ENCODE measurements at places on chromosomes 6 and 20.

- no peak for DNase-seq
These were observed 121.6 kb upstream of the RALGAPA2 start for GRCh38 chr20:20834008-20834407.

DNA sequence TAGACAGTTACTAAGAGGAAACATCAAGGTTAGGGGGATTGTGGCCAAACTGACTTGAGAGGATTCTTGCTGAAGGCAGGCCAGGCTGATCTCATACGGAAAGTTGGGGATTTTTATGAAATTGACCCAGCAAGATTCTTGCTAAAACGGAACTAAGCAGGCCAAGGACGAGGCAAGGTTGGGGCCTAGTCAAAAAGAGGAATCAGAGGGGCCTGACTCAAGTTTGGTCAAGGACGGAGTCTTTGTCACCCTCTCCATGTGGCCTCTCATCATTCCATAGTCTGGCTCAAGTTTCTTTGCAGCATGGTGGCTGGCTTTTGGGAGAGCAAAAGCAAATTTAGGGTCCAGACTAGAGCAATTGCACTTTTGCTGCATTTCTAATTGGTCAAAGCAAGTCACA, 7.9 kb upstream of the HECA start:
- no peak for DNase-seq

DNA sequence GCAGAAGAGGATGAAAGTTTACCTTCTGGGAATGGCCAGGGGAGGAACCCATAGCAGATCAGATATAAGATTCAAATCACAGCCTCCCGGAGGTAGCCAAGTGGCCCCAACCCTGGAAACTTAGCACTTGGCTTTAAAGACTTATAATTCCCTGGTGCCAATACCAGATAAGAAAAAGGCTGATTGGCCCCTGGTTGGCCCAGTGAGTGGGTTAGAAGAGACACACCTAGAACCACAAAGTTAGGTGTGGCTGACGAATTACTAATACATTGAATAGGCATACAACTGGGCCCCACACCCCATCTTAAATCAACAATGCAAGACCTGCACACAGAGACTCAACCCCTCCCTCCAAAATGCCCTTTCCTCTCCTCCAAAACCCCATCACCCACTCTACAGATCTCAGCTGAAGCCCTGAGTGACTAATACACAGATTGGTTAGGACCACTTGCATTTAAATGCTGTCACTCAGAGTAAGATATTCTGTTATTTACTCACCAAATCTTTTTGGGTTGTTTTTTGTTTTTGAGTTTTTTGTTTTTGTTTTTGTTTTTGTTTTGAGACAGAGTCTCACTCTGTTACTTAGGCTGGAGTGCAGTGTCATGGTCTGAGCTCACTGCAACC, 315.4 kb upstream of the JARID2 start:
- no peak for DNase-seq

DNA sequence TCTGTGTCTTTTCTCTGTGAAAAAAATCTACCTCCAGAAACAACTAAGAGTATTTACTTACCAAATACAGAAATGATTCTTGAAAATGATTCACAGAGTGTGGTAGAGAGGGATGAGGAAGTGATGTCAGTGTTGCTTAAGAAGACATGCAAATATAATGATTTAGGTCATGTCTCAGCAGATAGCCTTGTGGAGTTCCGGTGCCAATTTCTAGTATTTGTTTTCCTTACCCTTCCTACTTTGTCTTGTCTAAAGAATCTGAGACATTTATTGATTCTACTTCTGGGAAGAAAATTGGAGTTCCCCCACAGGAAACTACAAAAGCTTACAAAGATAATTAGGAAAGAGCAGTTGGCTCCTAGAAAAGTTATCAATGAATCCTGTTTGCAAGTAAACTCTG, 68.8 kb downstream of the GJA1 start:
- no peak for DNase-seq

- no peak for DNase-seq
These were observed 34.0 kb downstream of the ELOVL4 start for GRCh38 chr6:79913369-79913768.

GRCh38 chr6:134074151-134075055, 22.0 kb upstream of the SLC2A12 start:
- no peak for DNase-seq

- DNase-seq: peak; percentile 42
These were observed 31.3 kb upstream of the FAM184A start for GRCh38 chr6:119109654-119110325.

DNA sequence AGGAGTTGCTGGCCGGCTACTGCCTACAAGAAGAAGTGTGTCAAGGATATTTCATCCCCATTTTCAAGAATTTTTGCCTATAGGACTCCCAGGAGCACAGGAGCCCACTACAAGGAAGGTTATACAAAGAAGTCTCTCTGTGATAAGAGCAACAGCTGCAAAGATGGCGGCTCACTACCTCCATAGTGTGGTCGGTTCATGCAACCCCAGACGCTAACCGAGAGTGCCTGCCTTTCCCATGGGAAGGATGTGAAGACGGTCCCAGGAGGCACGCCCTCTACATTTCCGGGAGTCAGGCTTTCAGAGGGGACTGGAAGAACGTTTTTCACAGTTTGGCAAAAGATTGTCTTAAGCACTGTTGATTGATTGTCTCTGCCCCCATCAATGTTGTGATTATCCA, 816.3 kb downstream of the QKI start:
- DNase-seq: no peak

DNA sequence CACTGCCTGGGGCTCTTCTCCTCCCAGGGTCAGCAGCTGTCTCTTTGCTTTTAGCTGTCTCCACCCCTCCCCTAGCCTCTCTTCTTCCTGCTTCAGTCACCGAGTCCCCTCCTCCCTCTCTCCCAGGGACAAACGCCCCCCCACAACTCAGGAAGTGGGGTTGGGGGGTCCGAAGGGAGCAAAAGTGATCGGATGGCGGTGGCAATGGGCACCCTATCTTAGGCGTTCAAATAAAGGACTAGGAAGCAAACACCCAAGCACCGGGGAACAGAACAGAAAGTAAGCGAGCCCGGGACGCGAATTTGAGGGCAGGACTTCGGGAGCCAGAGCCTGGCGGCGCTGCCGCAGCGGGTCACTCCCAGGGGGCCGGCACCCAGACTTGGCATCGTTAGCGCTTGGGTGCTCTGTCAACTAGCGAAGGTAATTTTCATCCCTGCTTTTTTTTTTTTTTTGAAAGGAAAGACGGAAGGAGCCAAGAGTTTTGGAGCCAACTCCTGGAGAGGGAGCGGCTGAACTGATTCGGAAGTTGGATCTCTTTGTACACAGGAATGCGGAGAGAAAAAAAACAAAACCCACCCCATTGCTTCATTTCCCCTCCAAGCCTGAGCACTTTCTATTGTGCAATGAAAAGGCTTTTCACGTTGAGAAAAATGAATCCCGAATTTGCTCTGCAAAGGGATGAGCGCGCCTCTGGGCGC, 815 bp upstream of the ITPR3 start:
- peak; percentile 73 for DNase-seq

GRCh38 chr20:64254156-64254555, 1.4 kb upstream of the PCMTD2 start:
- DNase-seq: no peak

- DNase-seq: no peak
These were observed 13.6 kb upstream of the DBNDD2 start for GRCh38 chr20:45394221-45395113.

GRCh38 chr20:50482396-50482981, 27.7 kb upstream of the PTPN1 start:
- no peak for DNase-seq

GRCh38 chr20:8187740-8188139, 55.7 kb downstream of the PLCB1 start:
- no peak for DNase-seq

DNA sequence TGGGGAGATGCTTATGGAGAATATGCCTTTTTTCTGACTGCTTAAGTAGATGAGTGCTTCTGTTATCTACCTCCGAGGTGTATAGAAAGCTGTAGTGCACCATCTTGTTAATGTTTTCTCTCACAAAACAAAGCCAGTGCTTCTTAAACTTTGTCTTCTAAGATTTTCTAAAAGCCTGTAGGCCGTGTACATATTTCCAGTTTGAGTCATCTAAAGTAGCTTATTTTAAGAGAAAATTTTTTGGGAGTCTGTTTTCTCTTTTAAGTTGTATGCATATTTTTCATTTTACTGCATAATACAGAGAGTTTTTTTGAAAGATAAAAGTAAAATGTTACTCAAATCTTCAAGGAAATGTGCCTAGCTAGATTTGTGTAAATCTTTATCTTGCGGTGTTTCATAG, 151.7 kb downstream of the GRIK2 start:
- no peak for DNase-seq

GRCh38 chr6:149111556-149112115, 205.9 kb upstream of the TAB2 start:
- DNase-seq: no peak

DNA sequence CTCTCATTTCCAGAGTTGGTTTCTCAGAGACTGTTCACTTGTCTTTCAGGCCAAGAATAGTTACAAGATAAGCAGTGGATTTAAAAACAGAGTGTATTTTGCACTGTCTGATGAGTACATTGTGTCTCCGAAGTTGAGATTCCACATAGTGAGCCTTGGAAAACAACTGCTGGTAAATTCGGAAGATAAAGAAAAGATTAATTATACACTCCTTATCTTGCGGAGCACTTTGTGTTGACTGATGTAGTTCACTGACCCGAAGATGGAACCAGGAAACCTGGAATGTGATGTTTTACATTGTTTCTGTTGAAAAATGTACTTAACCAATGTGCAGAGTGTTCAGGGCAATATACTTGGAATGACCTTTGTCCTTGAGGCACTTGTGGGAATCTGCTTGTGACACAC, 51.0 kb downstream of the ANKS1A start:
- peak; percentile 34 for DNase-seq

DNA sequence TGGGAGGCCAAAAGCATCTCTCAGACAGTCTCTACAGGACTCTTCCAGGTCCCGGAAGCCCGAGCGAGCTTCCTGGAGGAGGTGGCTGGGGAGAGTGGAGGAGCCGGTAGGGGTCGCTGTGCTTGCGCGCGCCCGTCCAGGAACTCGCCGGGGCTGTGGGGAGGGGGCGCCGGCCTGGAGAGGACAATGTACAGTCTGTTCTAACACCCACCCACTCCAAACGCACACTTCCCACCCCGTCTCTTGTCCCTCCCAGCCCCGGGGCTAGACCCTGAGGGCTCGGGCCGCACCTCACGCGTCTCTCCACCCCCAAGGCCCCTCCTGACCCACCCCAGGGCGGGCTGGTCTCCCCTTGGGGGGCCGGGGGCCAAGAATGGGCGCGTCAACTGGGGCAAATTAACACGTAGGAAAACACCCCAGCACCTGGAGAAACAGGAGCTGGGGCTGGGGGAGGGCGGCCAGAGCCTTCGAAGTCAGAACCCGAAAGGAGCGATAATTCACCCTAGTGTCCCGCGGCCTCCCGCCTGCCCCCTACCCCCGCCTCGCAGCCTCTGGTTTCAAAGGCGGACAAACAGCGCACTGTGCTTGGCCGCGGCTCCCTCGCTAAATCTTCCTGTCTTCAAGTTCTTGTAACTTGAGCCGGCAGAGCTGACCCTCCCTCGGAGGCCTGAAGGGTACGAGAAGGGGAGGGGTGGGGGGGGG, 103.2 kb upstream of the FOXP4 start:
- no peak for DNase-seq

DNA sequence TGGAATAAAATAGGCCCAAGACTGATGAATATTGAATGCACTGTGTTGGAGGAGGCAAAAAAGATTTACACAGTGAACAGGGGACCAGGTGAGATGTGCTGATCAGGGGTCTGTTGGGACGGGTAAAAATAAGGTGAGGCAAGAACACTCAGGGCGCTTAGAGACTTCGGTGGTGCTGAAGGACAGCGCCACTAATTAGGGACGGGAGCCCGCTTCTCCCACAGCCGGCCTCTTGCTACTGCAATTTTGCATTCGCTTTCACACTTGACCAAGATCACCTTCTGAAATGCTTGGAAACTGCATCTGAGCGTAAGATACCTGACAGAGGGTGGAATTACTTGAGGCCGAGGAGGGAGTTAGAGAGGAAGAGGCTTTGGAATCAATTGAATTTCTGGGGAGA, 7.3 kb downstream of the TFAP2D start:
- no peak for DNase-seq

GRCh38 chr20:44495257-44495656, 19.6 kb downstream of the TTPAL start:
- DNase-seq: no peak

GRCh38 chr20:48238326-48238725, 453.0 kb upstream of the SULF2 start:
- DNase-seq: no peak

DNA sequence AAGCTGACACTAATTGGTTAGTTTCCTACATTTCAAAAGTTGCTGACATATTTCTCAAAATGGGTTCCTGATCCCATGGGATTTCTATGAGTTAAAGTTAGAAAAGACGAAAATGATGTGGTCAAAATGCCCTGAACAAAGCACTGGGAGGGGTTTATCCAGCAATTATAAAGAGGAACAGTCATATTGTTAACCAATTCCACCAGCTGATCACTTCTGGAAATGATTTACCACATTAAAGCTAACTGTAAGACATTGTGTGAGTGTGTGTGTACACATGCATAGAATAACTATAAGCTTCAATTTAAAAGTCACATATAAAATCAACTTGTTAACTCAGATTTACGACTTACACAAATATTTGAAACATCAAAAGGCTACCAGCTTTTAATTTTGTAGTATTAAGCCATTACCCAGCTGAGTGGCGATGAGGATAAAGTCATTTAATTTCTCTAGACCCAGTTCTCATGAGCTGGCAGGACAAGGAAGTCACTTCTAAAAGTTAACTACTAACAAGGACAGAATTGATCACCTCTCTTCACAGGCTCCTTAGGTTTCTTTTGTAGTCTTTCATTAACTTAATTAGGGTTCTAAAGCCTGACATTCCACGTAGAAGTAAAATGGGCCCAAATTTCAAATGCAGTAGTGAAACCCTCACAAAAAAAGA, 40.4 kb downstream of the MAN1A1 start:
- no peak for DNase-seq

- no peak for DNase-seq
These were observed 30.7 kb downstream of the HDGFL1 start for GRCh38 chr6:22600059-22600458.

DNA sequence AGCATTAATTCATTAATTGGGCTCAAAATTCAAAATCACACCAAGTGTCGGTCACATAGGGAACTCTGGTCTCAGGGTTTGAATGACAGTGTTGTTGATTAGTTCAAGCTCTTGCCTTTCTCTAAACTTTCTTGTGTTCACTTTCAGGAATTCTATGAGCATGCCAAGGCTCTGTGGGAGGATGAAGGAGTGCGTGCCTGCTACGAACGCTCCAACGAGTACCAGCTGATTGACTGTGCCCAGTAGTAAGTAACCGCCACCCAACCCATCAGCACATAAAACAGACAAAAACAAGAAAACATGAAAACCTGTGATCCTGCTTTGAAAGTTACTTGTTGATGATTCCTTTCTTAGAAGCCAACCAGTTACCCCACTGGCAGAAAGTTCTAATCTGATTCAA, 52.7 kb downstream of the GNAS start:
- no peak for DNase-seq

GRCh38 chr6:43776799-43777776, 7.1 kb downstream of the VEGFA start:
- no peak for DNase-seq

GRCh38 chr6:548517-548916, 108.4 kb downstream of the HUS1B start:
- DNase-seq: no peak

Measured in Karpas-422 (cell line).